NCI-H1417 treated with DMSO at 0.1 percent for 48 hours (cell line): ENCODE measurements at places on chromosomes 3 and 15.

DNA sequence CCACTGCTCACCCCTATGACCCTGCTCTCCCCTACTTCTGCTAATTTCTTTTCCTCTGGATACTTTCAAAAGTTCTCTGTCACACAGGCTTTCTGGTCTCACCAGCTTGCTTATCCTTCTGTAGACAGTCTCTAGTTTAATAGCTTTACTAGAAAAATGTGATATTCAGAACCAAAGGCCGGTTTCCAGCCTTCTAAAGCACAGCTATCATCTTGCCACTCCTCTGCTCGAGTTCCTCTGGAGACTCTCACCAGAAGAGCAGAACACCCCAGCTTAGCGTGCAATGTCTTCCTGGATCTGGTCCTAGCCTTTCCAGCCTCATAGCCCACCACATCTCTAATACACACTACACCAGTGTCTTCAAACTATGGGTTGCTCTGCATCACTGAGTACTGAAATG is 1.8 kb upstream of the VPS8 start:
- no peak for DNase-seq

DNA sequence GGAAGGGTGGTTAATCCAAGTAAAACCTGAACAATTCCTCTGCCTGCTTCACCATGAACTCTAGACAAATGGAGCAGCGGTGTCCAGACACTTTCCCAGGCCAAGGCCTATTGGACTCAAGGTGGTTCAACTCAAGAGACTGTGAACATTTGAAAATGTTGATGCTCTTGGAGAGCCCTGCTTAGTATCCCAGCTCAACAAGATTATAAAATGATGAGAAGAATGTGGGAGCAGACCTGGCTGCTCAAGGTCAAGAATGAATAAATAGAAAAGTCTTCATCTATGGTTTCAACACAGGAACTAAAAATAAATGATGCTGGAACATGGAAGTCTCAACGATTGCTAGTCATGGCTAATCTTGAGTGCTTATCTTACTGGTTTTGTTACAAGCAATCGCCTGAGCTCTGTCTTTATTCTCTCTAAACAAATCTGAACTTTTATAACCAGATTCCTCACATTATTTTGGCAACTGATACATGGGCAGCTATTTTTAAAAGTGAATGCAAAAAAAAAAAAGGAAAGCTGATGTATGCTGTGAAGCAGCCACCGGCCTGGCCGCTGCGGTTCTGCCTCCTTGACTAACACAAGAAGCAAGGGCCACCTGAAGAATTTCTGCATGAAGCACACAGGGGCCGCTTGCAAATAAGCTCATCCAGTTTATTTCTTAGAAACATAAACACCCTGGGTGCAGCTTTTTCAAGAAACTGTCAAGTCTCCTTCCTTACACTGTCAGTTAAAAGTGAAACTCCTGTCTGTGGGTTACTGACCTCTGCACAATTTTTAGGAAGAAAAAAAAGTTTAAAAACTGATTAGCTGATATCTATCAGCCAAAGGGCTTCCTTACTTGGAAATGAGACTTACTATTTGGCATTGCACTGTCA is 120.1 kb upstream of the ARHGEF3 start:
- DNase-seq: no peak

DNA sequence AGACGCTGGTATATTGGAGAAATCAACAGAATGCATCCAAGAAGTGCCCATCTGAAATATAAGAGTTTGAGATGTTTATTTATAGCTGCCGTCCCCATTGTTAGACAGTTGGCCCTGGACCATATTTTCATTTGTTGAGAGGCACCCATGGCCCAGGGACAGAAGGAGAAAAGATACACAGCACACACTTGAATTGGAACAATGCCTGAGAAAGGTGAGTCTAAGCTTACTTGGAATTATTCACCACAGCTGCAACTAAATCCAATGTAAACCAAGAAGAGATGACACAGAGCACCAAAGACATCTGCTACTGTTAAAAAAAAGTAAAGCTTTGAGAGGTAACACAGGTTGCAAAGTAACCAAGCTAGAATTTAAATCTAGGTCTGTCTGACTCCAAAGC is 525.5 kb upstream of the NAALADL2 start:
- no peak for DNase-seq

DNA sequence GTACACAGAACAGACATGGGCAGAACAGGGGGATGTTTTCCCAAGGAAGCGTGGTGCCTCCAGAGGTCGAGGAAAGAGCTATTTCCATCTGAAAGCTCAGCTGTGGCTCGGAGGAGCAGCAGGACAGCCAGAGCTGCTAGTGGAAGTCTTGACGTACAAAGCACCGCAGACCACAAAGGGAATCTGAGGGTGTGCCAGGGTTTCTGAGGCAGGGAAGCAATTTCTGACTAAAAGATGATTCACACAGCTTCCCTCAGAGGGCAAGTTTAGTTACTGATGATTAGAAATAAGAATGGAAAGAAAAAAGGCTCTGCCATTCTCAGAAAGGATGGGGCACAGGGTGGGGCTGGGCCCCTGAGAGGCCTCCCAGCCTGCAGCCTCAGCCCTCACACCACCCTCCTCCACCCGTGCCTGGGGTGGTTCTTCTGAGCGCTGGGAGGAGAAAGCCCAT is 45.8 kb upstream of the SEC13 start:
- DNase-seq: no peak

- no peak for DNase-seq
These were observed 41.5 kb downstream of the DLG1 start for GRCh38 chr3:197256836-197257444.

DNA sequence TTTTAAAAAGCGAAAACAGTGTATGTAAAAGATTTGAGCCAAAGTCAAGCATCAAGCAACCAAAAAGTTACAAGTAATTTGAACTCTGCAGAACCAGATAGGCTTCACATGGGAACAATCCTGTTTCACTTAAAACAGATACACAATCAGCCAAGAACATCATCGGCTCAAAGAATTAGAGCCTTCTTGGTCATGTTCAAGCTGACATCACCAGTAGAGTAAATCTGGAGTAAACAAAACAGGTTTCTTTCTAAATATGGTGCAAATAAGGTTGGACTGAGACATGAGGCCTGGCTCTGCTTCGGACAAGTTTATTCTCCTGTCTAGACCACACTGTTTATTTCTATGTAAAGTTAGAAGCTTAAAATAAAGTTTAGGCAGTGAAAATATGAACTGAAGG is 116.0 kb downstream of the GMNC start:
- no peak for DNase-seq

DNA sequence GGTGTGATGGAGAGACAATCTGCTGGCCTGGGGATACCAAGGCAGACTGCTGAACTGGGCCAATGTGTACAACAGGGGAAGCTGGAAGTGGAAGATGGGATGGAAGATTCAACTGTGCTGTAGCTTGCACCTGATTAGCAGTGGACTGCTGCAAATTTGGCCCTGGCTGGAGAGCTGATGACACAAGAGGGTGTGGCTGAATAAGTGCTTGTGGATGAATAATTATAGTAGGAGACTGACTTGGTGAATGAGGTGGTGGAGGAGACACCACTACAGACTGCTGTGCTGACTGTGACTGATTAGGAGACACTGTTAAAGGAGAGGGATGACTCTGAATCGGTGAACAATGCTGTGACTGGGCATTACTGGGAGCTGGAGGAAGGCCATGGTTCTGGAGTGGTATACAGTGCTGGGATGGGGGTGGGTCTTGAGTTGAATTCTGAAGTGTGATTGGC is 52.5 kb downstream of the PHC3 start:
- DNase-seq: no peak

DNA sequence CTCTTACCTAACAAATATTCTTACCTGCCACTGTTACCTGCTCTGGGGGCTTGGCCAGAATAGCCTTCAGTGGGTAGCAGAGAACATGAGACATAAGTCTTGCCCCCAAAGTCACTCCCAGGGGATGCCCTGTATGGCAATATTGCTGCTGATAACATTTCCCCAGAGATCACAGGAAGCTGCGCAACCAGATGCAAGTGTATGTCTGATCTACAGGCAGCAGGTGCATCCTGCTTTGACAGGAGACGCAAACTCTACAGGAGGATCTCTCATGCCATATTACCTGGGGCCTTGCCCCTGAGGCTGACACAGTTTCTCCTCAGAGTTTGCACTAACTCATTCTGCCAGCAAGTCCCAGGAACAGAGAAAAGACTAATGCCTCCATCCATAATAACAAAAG is 174.4 kb upstream of the LPP start:
- no peak for DNase-seq

- no peak for DNase-seq
These were observed 74.4 kb downstream of the MOBP start for GRCh38 chr3:39541917-39542329.

DNA sequence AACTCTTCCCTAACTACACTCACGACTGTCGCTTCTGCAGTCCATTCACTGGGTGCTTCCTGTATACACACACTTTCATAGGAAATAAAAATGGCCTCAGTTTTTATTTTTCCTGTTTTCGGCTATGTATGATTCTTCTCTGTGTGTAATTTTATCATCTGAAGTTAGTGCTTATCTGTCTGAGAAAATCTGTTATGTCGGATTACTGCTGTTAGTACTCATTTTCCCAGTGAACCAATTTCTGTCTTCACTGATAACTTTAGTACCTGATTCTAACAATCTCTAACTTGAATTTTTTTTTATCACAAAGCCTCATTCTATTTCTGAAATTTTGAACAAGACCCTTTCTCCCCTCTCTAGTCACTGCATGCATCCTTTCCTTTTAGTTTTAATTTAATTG is 20.9 kb downstream of the RAB5A start:
- no peak for DNase-seq
